ENCODE measurements at places on chromosomes 3 and 15.

- DNase-seq: no peak
- no peaks in the 10 kb centered on the region for H3K36me3 ChIP-seq
- peaks cover 11% of the 10 kb centered on the region for H3K4me1 ChIP-seq
- no peaks in the 10 kb centered on the region for H3K27me3 ChIP-seq
These were observed 29.0 kb upstream of the TIMP4 start for GRCh38 chr3:12187448-12188327.

- H3K36me3 ChIP-seq: no peaks in the 10 kb centered on the region
- no peak for DNase-seq
- no peaks in the 10 kb centered on the region for H3K4me1 ChIP-seq
- no peak overlapping the region for H3K27ac ChIP-seq
- no peak overlapping the region for H3K4me3 ChIP-seq
- no peaks in the 10 kb centered on the region for H3K27me3 ChIP-seq
These were observed 72.8 kb upstream of the ANKRD34C start for GRCh38 chr15:79209690-79210089.

DNA sequence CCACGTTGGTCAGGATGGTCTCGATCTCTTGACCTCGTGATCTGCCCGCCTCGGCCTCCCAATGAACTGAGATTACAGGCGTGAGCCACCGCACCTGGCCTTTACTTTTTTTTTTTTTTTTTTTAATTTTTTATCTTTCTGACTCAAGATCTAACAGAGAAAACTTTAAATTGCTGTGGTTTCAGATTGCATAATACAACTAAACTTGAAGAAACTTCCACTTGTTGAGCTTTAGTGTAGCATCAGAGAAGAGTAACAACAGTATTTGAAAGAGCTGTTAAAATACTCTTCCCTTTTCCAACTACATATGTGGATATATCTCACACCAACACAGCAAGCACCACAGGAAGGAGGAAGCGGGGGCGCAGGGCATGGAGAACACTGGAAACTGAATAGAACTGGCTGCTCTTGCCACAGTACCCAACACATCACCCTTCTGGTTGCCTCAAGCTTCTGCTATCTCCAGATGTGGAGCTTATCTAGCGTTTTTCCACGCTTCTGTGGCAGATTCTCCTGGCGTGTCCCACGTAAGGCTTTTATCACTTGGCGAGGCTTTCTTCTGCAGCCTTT, 45.4 kb downstream of the MAP6D1 start:
- H3K27ac ChIP-seq: no peak overlapping the region
- H3K4me1 ChIP-seq: no peaks in the 10 kb centered on the region
- H3K4me3 ChIP-seq: no peak overlapping the region
- H3K36me3 ChIP-seq: peaks cover 63% of the 10 kb centered on the region
- DNase-seq: no peak

GRCh38 chr3:18512007-18512406, 86.9 kb upstream of the SATB1 start:
- H3K36me3 ChIP-seq: peaks cover 3% of the 10 kb centered on the region
- no peak overlapping the region for H3K4me3 ChIP-seq
- no peaks in the 10 kb centered on the region for H3K4me1 ChIP-seq
- H3K27me3 ChIP-seq: no peaks in the 10 kb centered on the region
- H3K27ac ChIP-seq: no peak overlapping the region

DNA sequence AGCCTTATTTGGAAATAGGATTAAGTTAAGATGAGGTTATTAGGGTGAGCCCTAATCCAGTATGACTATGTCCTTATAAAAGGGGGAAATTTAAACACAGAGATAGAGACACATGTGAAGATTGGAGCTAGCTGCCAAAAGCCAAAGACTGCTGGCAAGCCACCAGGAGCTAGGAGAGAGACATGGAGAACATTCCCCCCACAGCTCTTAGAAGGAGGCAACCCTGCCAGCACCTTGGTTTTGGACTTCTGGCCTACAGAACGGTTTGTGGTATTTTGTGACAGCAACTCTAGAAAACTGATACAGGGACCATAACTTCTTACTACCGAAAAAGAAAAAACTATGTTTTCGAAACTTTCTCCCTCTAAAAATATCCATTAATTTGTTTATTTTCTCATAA, 245.3 kb upstream of the RARB start:
- no peaks in the 10 kb centered on the region for H3K4me1 ChIP-seq
- H3K36me3 ChIP-seq: no peaks in the 10 kb centered on the region
- no peaks in the 10 kb centered on the region for H3K27me3 ChIP-seq
- H3K4me3 ChIP-seq: no peak overlapping the region
- no peak for DNase-seq

DNA sequence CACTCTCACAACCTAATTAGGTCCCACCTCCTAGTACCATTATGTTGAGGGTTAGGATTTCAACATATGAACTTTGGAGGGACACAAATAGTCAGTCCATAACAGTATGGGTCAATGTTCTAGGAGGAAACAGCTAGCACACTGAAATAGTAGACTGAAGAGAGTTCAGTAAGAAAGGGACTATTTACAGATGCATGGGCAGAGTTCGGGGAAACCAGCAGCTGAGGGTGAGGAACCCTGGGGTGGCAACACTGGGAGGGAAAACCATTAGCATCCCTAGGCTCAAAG, 78.0 kb upstream of the PXYLP1 start:
- no peak for DNase-seq
- H3K27me3 ChIP-seq: peaks cover 31% of the 10 kb centered on the region
- H3K27ac ChIP-seq: no peak overlapping the region
- H3K4me1 ChIP-seq: no peaks in the 10 kb centered on the region

GRCh38 chr3:76063019-76063418, 277.7 kb upstream of the ZNF717 start:
- no peaks in the 10 kb centered on the region for H3K4me1 ChIP-seq
- no peak for DNase-seq
- no peak overlapping the region for H3K27ac ChIP-seq
- no peaks in the 10 kb centered on the region for H3K27me3 ChIP-seq

DNA sequence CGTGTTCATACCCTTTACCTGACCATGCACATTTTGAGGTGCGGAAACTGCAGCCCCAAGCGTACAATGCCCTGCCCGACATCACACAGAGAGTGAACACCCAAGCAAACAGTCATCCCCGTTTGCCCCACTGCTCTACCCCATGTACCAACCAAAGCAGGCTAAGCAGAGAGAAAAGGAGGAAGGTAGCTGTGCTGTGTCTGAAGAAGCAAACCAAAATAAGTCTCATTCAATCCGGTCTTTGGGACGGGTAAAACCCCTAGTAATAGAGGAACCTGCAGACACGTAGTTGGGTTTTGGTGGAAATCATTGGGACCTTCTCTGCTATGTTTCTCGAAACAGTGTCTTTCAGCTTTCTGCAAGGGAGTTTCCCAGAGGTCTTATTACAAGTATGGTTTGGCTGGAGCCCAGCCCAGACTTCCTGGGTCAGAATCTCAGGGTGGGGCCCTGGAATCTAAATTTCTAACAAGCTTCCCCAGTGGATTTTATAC, 164.6 kb upstream of the HES1 start:
- DNase-seq: no peak
- no peak overlapping the region for H3K27ac ChIP-seq
- no peaks in the 10 kb centered on the region for H3K36me3 ChIP-seq

DNA sequence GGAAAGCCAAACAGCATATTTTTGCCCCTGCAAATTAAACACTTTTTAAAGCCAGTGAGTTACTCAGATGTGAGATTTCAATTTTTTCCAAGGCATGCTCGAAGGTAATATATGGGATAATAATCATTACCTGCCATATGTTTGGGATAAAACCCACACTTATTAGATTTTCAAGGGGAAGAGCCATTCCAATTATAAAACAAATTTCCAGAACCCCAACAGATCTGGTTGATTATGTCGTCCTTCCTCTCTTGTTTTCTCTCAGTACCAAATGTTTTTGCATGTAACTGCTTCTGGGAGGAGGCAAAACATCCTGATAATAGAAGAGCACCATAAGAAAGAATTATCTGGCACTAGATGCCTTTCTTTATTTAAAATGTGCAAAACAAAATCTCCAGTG, 115.1 kb downstream of the AKAP13 start:
- no peak for DNase-seq
- H3K27me3 ChIP-seq: no peaks in the 10 kb centered on the region

DNA sequence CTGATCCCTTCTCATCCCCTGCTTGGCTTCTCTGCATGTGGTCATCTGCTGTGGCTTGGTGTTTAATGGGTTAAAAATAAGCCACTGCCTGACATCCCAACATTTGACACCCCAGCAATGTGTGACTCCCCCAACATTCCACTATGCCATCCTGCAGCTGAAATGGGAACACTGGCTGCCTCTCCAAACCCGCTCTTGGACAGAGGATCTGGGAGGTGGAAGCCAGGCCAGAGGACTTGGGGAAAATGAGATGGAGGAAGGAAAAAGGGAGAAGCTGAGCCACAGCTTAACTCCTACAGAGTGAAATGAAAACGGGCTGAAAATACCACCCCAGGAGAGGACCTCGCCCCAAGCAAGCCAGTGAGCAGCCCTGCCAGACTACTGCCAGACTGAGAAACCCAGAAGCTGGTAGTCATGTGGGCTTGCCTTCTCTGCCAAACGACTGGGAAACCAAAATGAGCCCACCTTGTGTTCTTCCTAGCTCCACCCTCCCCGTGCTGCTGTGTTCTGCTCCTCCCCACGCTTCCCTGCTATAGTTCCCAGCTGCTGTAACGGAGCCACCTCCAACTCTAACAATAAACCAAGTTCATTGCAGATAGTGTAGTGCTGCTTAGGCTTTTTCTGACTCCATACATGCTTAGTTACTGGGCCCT, 13.7 kb downstream of the MAP1A start:
- H3K27ac ChIP-seq: no peak overlapping the region

- no peak overlapping the region for H3K4me3 ChIP-seq
- H3K27ac ChIP-seq: no peak overlapping the region
These were observed 1.6 kb downstream of the DNAJC13 start for GRCh38 chr3:132418916-132419315.

Data from T-cell (primary cell).